ENCODE measurements at places on chromosomes 4 and X.

GRCh38 chr4:145557720-145558119, 61.5 kb upstream of the MMAA start:
- no peak for DNase-seq

DNA sequence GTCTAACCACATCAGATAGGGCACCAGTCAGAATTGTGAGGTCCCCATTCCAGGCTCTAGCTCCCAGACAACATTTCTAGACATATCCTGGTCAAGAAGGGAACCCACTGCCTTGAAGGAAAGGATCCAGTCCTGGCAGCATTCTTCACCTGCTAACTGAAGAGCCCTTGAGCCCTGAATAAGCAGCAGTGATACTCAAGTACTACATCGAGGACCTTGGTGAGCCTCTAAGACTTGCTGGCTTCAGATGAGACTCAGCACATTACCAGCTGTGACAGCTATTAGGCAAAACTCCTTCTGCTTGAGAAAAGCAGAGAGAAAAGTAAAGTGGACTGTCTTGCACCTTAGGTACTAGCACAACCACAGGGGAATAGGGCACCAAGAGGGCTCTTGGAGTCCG, 205.8 kb upstream of the F9 start:
- DNase-seq, result no peak

DNA sequence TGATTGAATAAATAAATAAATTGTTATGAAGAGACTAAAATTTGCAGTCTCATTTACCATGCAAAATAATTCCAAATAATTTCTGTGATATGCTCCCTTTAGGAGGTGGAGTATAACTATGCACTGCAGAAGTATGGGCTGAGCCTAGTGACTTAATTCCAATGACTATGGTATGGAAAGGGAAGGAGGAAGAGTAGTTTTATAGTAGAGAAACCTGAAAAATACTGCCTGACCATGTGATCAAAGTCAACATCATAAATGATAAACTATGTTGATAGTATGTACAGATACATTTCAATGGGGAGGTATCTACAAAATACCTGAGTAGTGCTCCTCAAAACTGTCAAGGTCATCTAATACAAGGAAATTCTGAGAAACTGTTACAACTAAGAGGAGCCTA, 14.6 kb downstream of the CXCL8 start:
- no peak for DNase-seq

DNA sequence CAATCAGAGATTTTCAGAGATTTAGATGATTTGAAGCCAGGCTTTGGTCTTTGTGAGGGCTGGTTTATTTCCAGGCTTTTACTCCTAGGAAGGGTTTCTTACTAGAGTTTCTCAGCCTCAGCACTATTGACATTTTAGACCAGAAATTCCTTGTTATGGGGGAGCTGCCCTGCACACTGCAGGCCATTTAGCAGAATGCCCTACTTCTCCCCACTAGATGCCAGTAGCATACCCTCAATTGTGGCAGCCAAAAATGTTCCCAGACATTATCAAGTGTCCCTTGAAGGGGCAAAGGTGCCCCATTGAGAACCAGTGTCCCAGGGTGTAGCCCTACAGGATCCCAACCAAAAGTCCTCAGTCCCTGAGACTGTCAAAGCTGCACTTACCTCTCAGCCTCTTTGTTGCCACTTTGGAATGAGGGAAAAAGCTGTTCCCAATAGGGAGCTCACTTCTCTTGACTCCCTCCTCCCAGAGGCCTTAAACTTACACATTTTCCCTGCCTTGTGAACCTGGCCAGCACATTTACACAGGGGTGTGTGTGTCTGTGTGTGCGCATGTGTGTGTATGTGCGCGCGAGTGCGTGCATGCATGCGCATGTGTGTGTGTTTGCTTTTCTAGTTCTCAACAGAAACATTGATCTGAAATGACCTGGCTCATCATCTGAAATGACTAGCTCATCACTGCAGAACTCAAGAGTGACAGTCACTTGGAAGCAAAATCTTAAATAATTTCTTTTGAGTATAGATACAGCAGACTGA, 231.4 kb downstream of the QDPR start:
- no peak for DNase-seq

GRCh38 chr4:138759554-138759902, 256.1 kb upstream of the NOCT start:
- no peak for DNase-seq

Measured in thoracic aorta (tissue), 2 donors.